ENCODE measurements at places on chromosomes 16 and 17.

GRCh38 chr17:19716108-19717030 is at the start of gene SLC47A2:
Gene SLC47A2, minus strand, starts transcription at chr17:19716584. Its CDS starts 29 bp downstream, at chr17:19716555.
- no peak for DNase-seq

- DNase-seq: no peak
These were observed 49.6 kb downstream of the PLD6 start for GRCh38 chr17:17156511-17156910.

- DNase-seq: no peak
These were observed 51.8 kb downstream of the LYRM1 start for GRCh38 chr16:20952139-20952920.

- no peak for DNase-seq
These were observed 417.1 kb downstream of the XYLT1 start for GRCh38 chr16:17053536-17054160.

- peak; percentile 31 for DNase-seq
These were observed 31.2 kb downstream of the NFATC3 start for GRCh38 chr16:68116256-68116867.
